Left renal cortex interstitium (tissue), 4 donors: ENCODE measurements at places on chromosomes 4 and X.

- peak; percentile 50 for DNase-seq
These were observed 130.1 kb upstream of the TECRL start for GRCh38 chr4:64539234-64539849.

DNA sequence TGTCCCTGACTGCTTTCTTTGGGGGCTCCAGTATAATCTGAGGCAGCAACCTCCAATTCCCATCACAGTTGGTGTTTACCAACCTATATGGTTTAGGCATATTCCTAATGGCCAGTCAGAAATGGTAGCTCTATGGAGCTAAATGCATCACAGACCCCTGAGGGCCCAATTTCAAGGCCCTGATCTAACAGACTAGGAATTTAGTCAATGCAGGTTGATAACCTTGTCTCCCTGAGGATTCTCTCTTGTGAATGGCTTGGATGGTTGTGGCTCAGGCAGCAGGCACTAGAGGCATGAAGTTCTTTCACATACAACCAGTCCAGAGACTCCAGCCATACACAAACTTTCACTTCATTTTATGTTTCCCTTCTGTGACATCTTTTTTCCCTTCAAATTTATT lies 59.4 kb downstream of the TMPRSS11F start:
- DNase-seq: no peak

GRCh38 chr4:114302472-114302871 lies 296.1 kb upstream of the UGT8 start:
- DNase-seq: no peak

GRCh38 chr4:38030023-38030422 lies 69.8 kb downstream of the PTTG2 start:
- DNase-seq: no peak

DNA sequence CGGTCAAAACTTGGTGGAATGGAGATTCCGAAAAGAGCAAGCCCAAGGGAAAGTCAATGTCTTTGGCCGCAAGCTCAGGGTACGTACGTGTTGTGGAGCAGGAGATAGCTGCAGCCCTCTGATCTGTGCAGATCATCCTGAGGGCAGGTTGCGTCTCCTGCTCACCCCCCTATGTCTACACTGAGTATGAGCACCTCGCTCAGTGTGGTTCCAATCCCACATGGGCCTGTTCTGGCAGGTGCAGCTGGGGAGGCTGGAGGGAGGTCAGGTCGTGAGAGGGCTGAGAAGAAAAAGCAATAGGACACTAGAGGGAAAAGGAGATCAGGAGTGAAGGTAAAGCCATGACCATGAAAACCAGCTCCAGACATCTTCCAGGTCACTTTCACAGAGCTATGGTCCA lies 142.1 kb downstream of the DCTD start:
- DNase-seq: no peak

DNA sequence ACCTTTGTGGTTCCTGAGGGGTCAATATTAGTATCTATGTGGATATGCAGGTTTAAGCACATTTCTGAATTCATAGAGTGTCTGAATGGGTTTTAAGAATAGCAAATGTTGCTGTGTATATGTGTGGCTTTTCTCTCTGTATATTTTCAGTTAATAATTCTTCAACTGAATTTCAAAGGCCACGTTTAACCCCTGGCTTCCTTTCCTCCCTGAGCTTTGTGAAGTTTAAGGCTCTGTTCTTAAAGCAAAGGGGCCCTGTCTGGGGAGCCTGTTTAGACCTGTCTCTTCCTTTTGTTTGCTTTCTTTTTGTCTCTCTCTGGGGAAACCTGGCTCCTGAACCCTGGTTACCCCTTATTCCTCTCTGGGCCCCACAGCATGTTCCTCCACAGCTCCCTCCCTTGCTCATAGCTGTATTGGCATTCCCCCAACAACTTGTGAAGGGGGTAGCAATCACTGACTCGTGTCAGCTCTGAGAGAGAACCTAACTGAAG lies 139.1 kb downstream of the COL4A6 start:
- DNase-seq: no peak

GRCh38 chrX:40299641-40300046 lies 201.9 kb upstream of the BCOR start:
- no peak for DNase-seq

DNA sequence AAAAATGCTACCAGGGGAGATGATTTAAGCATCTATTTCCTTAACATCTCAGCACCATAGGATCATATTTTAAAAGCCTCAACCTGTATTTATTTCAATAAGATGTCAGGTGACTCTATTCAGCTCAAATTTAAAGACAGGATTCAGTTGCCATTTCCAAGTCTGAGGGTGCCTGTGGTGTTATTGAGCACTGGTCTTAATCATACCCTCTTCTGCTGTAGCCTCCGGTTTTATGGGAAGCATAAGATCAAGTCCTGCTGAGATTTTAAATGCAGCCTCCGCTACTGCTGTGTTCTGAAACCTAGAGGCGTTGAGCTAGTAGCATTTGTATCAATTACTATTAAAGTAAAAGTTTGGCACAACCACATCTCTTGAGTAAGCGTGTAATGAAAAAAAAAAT lies 185.7 kb upstream of the NWD2 start:
- DNase-seq: no peak

DNA sequence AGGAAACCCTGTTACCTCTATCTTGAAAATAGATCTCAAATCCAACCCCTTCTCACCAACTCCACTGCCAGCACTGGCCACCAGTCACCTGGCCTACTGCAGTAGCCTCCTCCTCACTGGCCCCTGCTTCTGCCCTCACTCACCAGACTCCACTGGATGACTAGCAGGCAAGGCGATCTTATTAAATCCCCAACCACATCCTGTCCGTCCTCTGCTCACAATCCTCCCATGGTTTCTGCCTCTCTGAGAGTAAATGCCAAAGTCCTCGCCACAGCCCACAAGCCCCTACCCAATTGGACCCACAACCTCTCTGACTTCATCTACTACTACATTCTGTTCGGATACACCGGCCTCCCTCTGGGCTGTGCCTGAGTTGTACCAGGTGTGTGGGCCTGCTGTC lies 5.4 kb upstream of the PIM2 start:
- no peak for DNase-seq

DNA sequence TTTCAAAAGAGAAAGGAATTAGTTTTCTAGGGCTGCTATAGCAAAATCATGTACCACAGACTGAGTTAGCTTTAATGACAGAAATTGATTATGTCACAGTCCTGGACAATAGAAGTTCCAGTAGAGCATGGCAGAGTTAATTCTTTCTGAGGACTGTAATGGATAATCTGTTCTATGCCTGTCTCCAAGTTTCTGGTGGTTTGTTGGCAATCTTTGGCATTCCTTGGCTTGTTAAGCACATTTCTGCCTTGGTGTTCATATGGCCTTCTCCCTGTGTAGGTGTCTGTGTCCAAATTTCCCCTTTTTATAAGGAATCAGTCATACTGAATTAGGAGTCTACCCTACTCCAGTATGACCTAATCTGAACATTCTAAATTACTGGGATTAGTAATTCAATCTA lies 336.1 kb upstream of the PABPC4L start:
- no peak for DNase-seq

DNA sequence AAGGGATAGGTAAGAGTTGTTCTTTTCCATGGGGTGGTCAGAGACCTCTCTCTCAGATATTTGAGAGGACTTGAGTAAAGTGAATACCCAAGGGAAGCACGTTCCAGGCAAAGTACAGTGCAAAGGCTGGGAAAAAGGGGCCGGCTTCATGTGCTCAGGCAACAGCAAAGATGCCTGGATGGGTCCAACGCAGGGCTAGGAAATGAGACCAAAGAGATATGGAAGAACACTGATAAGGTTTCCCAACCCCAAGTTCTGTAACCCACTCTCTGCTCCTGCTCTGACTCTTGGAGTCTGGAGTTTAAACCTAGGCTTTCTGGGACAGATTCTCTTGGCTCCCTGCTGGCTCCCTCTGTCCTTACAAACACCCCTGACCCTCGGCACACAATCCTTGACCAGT lies 36.2 kb upstream of the PROM1 start:
- DNase-seq: no peak

DNA sequence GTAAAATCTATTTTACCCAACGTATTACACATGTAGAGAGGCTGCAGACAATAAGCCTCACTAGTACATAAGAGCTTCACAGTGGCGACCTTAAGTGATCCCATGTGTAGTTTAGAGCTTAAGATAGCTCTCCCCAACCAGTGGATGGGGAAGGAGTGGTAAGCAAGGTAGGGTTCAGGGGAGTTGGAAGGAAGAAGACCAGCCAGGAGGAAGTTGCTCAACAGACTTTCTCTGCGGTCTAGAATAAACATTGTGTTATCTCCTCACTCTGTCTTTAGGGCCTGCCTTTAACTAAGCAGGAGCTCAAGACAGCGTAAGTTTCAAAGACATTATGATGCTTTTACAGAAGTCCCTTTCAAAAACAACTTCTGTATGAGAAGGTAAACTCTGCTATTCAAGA lies 16.8 kb downstream of the MEPE start:
- no peak for DNase-seq

DNA sequence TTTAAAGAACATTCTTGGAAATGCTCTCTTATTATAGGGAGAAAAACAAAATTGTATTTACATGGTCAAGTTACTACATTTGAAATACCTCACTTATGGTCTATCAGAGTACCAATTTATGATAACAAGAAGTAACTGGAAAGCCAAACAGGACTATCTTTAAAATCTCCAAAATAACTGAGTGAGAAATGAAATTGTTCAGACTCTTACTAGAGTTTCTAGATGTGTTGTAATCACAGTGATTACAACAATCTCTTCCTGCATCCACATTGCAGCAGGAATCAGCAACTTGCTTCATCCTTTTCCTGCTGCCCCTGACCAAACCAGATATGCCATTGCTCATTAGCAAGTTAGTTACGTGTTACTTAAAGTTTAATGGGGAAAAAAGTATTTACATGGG lies 245.2 kb upstream of the SMIM31 start:
- DNase-seq: no peak

DNA sequence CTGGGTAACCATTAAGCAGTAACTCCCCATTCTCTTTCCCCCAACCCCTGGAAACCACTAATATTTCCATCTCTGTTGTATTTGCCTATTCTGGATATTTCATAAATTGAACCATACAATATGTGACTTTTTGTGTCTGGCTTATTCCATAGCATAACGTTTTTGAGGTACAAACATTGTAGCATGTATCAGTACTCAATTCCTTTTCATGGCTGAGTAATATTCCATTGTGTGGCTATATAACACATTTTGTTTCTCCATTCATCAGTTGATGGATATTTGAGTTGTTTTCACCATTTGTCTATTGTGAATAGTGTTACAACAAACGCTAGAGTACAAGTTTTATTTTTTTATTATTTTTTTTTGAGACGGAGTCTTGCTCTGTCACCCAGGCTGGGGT lies 55.0 kb upstream of the MORC4 start:
- no peak for DNase-seq

DNA sequence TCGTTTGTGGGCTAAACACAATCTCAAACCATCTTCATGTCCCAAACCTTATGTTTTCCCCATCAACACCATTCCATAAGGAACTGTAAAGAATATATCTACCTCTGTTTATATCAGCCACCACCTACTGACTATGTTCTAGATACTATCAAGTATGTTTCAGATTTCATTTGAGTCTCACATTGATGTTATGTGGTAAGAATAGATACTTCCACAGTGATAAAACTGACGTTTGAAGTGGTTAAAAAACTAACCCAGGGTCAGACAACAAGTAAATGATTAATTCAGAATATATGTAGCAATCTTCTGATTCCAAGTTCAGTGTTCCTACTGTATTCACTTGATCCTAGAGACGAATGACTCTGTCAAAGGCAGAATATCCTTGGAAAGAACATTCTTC lies 156.8 kb upstream of the RASGEF1B start:
- no peak for DNase-seq

DNA sequence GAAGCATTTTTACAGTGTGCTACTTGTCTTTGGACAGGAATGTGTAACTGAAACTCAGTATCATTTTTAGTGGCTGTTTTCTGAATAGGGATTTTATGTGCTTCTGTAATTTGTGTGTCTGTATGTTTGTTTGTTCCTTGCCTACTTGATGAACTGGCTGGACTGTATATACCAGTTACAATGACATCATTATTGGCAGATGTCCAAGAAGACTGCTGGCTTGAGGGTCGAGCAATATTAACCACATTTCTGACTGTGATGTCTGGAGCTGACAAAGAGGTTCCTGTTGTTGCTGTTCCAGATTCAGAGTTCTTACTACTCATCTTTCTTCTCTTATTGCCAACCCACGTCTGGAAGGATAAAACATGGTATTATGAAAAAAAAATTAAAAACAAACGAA lies 33.0 kb downstream of the HDX start:
- no peak for DNase-seq

DNA sequence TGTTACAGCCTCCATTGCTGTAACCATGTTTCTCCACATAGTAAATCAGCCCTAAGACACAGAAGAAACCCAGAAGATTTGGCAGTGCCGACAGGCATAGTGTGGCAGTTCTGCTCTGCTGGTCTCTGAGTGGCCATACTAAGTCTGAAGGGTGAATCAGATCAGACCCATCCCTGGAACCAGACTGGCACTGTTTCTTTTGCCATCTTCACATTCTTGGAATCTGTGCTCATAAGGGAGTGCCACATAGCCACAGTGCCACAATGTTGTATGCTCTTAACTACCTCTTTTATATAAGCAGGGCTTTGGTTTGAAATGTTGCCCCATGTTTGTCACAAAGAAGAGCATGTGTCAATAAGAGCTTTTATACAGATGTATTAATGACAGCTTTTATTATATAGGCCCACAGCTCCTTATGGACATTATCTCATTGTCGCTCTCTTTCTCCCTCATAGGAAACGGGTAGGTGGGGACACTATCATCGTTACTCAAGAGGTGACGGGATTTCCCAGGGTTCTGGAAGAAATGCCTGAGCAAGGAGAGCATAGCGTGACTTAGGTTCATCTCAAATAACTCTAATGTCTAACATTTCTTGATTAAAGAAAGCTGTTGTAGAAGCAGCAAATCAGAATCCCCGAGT lies 128.2 kb downstream of the CBR4 start:
- DNase-seq: no peak

- DNase-seq: no peak
These were observed 592.2 kb downstream of the SMARCA1 start for GRCh38 chrX:128931071-128931470.

GRCh38 chrX:151815398-151815797 lies 80.9 kb downstream of the CNGA2 start:
- no peak for DNase-seq
